NCI-H1417 treated with DMSO at 0.1 percent for 48 hours (cell line): ENCODE measurements at places on chromosomes 11 and 22.

DNA sequence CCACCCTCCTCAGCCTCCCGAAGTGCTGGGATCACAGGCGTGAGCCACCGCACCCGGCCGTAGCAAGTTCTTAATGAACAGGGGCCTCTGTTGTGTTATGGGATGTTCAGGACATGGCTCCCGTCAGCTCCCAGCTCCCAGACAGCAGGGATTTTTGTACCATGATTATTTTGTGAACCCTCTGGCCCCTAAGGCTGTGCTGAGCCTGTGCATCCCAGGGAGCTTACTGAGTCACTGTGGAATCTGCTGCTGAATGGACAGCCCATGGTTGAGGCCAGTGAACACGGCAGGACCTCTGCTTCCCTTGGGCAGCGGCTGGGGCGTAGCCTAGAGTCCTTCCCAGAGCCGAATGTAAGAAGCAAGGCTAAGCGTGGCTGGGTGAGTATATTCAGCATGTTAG, 245.2 kb downstream of the NTM start:
- no peak for DNase-seq

GRCh38 chr22:20036084-20036482, 15.2 kb downstream of the TANGO2 start:
- DNase-seq = no peak

DNA sequence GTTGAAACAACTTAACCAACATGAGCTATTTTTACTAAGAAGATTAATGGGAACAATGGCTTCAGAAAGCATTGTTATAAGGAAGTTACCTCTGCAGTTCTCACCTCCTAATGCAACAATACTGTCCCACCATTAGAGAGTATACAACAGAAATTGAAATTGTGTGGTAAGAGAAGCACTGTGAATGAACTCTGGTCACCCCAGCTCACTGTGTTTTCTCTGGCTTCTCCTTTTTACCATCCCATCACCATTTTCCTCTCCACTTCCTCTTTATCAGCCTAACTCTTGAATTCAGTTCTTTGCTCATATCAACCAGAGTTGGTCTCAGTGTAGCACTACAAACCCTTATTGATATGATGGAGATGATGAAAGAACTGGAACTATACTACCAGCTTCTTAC, 138.0 kb upstream of the POU2AF2 start:
- DNase-seq = no peak

DNA sequence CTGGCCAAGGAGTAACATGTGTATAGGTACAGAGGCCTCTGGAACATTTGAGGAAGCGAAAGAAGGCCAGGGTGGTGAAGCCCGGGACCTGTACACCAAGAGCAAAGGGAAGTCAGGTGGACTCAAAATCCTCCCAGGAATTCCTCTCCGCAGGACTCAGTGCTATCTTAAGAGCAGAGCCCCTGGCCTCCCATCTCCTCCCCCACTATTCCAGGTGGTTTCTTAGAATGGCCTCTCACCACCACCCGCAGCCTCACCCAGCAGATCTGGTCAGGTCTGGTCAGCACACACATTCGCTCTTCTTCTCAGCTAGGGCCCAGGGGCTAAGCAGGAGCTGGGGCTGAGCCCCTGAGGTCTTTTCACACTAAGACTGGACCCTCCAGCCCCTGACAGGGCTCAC, 59.1 kb downstream of the SCGB1A1 start:
- DNase-seq = no peak

- DNase-seq = no peak
These were observed 7.1 kb upstream of the GRAMD4 start for GRCh38 chr22:46612904-46613605.

DNA sequence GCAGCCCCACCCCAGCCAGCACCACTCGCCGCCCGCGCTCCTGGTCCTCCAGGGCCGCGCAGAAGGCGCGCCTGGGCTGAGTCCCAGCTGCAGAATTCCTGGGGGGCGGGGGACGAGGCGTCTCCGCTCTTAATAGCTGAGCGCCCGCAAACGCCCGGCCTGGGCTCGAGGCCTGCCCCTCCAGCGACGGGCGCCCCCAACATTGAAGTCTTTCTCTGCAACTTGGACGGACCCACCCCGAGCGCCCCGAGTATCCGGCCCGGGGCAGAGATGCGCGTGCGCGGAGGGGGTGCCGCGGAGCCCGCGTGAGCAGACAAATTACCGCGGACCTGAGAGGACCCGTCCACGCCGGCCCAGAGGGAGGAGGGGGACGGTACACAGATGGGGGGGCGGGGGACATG, 6.7 kb upstream of the SYT7 start:
- no peak for DNase-seq

DNA sequence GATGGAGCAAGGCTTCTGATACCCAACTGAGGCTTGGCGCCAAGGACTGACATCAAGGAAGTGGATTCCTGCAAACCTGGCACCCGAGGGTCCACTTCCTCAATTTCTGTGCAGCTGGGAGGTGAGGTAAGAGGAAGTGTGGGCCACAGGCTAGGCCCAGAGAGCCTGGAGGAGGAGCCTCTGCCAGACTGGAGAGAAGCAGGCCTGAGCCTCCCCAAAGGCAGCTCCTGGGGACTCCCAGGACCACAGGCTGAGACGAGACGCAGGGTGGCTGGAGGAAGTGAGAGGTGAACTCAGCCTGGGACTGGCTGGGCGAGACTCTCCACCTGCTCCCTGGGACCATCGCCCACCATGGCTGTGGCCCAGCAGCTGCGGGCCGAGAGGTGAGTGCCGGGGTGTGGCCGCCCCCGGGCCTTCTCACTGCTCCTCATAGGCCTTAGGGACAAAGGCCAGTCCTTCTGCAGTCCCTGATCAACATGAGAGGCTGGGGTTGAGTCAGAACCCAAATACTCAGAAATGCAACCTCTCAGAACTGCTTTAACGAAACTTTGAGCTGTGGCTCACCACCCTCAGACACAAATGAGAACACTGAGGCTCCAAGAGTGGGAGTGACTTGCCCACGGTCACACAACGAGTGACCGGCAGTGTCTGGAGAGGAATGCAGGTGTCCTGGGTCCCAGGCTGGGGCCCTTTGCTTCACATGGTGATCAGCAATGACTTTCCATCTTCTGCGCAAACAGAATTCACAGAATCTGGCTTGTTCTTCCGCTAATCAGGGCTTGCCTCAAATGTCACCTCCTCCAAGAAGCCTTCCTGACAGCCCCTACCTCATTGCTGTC, at the start of gene NCF4:
NCF4 (plus strand) TSS at position 186 of the 839 bp plus-strand sequence; CDS start at position 352, 166 bp downstream.
- DNase-seq = no peak

GRCh38 chr11:17379383-17380180, 8.9 kb downstream of the KCNJ11 start:
- DNase-seq = no peak

DNA sequence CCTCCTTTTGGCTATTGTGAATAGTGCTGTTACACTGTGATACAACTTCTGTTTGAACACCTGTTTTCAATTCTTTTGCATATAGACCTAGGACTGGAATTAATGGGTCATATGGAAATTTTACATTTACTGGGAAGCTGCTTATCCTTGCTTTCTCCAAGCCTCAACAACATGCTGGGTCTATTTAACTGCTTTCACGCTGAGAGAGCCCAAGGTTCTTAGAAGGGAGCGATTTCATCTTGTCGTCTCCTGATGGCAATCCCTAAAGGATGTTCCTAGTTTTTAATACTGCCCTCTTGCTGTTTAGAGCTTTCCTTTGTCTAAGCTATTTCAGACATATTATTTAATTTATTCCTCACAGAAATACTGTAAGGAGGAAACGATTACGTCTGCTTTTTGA, 15.5 kb downstream of the IRAG1 start:
- DNase-seq = no peak

GRCh38 chr11:134233729-134234179, 9.3 kb downstream of the VPS26B start:
- no peak for DNase-seq

GRCh38 chr11:23124996-23125395, 264.7 kb upstream of the CCDC179 start:
- no peak for DNase-seq

GRCh38 chr11:18321578-18321968, 367 bp downstream of the HPS5 start:
- DNase-seq = no peak

DNA sequence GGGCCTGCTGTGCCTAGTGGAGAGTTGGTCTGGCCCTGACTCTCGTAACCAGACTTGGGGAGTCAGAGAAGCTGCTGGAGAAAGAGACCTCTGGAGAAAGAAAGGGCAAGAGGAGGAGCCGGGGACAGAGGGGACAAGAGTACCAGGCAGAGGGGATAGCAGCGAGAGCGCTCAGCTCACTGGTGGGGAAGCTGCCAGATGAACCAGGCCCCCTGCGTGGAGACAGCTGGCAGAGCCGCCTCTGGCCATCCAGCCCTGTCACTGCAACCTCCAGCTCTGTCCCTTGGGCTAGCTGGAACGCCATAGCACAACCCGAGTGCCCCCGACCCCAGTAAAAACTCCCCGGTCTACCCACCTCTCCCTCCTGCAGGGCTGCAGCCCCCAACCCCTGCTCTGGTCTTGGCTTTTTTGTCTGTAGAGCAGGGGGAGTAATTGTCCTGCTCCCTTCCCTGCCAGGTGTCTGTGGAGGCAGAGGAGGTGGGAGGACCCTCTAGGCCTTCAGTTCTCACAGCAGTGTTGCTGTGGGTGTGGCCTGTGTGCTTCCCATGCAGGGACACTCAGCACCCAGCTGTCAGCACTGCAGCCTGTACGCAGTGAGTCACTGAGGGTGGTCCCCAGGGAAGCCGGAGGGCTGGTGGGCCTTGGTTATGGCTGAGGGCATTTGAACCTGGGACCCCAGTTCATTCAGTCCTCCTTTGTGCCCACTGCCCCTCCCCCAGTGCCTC, 4.8 kb upstream of the SUN2 start:
- DNase-seq = no peak

DNA sequence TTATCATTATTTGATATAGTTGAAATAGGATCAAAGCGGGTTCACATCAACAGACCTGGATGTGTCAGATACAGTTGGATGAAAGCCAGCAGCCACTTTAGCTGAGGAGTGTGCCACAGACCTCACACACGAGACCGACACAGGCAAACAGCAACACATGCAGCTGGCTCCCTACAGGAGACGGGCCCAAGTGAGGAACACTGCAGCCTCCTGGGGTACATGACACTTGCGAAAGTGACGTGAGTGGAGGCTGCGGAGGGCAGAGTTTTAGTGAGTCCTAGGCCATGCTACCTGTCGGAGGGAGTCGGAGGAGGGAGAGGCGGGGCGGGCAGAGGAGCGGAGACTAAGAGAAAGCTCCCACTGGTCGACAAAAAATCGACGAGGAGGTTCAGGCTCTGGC, 100.9 kb upstream of the BID start:
- DNase-seq = no peak

- DNase-seq = no peak
These were observed 2.8 kb upstream of the TRIM3 start for GRCh38 chr11:6476571-6476970.

DNA sequence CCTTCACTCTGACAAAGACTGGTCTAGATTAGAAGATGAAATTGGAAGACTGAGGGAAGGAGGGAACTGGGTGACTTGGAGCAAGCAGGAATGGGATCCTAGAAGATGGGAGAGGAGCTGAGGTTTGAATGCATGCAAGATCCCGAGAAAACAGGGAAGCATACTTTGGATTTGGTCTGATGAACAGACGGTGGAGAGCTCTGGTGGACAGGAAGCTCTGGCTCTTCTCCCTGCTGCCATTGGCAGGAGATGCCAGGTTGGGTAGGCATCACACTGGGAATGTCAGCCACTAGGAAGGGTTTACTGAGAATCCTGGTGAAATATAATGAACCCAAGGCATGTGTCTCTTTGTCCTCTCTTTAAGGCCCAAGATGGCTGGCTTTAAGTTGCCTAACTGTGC, 16.5 kb downstream of the NAV2 start:
- no peak for DNase-seq

DNA sequence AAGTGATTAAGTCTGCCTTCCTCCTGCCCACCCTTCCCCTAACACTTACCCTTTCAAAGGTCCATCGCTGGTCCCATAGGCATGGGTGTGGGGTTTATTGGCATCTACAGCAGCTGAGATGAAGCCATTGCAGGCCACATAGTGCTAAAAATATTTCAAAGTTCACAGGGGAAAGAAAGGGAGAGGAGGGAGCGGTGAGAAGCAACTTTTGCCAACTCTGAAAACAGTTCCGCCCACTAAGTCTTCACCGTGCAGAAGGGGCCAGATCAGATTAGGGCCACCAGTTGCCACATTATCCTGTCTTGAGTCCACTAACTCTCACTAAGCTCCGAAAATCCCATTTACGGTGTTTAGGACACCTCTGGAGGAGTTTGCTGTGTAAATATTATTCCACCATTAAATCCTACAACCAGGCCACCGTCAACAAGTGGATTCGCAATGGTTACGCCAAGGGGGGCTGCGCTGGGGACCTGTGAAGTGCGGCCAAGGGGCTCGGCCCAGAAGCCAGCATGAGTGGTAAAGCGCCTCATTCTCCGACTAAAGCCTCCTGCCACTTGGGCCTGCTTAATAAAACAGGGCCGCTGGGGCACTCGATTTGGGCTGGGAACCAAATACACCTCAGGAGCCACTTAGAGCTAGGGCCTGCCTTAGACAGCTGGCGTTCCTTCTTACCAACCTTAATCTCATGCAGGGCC, 534.9 kb downstream of the MIAT start:
- DNase-seq = no peak

GRCh38 chr11:107102692-107103477, 84.6 kb upstream of the GUCY1A2 start:
- DNase-seq = no peak

DNA sequence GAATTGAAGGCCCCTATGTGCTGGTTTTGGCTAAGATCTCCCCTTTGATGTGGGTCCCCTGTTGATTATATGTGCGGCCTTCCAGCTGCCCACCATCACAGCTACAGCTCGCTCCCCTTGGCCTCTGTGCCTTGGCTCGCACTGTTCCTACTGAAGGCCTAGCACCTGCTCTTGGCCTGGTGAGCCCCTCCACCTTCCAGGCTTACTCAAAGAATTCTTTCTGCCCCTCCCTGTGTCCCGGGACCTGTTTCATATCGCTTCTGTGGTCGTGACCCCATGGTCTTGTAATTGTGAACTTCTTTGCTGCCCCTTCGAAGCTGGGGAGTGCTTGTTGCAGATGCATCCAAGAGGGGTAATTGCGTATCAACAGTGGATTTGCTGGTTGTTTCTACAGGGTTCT, 12.5 kb downstream of the PEX26 start:
- no peak for DNase-seq

DNA sequence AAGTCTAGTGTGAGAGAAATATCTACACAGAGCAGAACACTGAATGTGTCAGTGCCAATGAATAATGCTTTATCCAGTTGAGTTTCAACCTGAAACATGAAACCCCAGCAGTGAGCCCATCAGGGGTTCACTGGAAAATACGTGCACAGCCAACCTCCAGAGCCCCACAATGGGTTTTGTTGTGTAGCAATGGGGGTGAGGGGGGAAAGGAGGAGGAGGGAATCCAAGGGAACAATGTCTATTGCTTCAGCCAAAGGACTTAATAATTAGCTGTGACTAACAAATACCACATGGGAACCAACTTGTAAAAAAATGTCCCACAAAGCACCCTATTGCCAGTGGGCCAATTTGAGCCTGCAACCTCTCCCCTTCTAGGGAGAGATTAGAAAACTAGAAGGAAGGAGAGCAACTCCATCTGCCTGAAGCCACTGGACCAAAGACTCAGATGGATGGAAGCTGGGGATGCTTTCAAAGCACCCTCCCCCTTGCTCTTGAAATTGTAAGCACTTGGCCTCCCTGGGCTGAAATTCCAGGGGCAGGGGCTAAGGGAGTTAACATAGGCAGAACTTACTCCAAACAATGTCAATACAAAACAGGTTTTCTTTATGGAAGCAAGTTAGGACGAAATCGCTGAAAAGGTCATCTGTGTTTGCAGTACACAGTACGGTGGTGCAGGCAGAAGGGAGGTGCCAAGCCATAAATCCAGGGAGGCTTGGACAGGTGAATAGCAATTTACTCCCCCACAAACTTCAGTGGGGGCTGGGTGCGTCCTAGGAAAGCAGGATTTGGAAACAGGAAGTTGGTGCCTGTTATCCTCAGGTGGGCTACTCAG, 99.8 kb downstream of the ARL14EP start:
- no peak for DNase-seq
